Hematopoietic multipotent progenitor cell treated with erythropoietin and hydrocortisone succinate and interleukin-3 and kit ligand, for 8 days (in vitro differentiated cells): ENCODE measurements at places on chromosomes 12 and 14.

DNA sequence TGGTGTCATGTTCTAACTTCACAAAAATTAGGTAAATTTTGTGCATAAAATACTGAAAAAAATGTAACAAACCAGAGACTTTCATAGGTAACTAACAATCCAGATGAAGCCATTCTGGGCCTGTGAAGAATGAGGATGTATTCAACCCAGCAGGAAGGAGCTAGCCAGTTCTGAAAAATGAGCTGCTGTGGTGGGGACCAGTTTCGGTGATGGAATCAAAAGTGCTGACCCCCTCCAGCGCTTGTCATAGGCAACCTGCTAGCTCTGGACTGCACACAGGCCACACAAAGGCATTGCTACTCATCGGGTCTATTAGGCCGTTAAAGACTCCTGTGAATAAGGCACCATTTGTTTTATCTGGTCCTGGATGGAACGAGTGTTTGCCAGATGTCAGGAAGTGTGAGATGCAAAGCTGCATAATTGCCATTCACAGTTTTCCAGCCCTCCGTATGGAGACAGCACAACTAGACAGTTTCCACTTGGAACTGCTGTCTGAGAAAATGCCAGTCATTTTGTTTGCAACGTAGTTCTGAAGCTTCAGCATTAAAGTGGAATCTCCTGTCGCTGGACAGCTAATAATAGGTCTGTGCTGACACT lies 3.3 kb upstream of the RIMBP2 start:
- DNase-seq, result no peak

DNA sequence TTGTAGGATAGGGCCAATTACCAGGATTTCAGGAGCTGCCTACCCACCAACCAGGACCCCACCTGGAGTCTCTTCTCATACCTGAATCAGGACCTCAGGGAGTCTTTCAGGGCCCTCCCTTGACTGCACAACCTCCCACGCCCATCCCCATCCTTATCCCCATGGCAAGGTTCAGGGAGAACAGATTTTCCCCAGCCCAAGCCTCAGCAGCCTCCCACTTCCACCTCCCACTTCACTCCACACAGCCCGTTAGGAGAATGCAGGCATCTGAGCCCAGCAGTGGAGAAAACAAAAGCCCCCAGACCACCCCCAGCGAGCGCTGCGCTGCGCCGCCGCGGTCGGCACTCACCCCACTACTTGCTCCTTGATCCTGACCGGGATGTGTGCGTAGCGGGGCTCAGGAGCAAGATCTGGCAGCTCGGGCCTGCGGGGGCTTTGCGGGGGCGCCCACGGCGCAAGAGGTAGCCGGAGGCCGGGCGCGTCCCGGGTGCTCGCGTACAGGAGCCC lies 1.4 kb downstream of the B4GALNT1 start:
- no peak for DNase-seq

- no peak for DNase-seq
These were observed 417.7 kb downstream of the TMEM121 start for GRCh38 chr14:105943973-105944602.

GRCh38 chr14:86639146-86639545 lies 1109.2 kb downstream of the FLRT2 start:
- no peak for DNase-seq
